ENCODE measurements at places on chromosomes 1 and 21.

- DNase-seq: no peak
These were observed 15.8 kb downstream of the COLGALT2 start for GRCh38 chr1:184021728-184022127.

- DNase-seq: no peak
These were observed 11.1 kb downstream of the PTPRC start for GRCh38 chr1:198649968-198650338.

- DNase-seq: no peak
These were observed 771.1 kb upstream of the ADGRL4 start for GRCh38 chr1:79777481-79778219.

- DNase-seq: no peak
These were observed 410.1 kb upstream of the LYPLAL1 start for GRCh38 chr1:218763538-218763937.

GRCh38 chr1:159000070-159000409 is 9.7 kb upstream of the IFI16 start:
- DNase-seq: no peak

GRCh38 chr1:198201956-198202784 is 45.4 kb downstream of the NEK7 start:
- no peak for DNase-seq

GRCh38 chr1:234324821-234325220 is 48.4 kb upstream of the COA6 start:
- no peak for DNase-seq

DNA sequence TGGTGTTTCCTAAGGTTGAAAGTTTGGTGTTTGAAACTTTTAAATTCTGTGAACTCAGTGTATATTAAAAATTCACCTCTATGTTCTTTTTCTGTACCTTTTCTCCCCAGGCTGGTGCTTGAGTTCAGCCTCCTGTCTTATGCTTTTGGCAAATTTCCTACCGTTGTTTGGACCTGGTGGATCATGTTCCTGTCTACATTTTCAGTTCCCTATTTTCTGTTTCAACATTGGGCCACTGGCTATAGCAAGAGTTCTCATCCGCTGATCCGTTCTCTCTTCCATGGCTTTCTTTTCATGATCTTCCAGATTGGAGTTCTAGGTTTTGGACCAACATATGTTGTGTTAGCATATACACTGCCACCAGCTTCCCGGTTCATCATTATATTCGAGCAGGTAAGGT is 24.9 kb upstream of the AXDND1 start:
- DNase-seq: no peak

GRCh38 chr1:14625572-14625971 is 27.1 kb downstream of the KAZN start:
- DNase-seq: no peak

DNA sequence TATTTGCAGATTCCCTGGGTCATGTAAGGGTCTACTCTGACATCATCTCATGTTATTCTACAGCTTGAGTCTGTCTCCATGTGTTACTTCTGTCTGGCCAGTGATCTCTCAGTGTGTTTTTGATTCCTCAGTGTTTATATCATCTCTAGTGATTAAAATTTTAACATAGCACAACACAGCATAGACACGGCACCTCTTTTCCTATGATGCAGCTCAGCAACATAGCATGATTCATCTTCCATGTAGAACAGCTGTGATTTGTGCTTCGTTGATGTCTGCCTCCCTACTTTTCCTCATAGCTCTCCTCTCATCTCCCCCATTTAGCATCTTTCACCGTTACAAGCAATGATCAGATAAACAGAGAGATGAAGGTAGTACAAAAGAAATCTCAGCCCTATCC is 163.9 kb upstream of the DPT start:
- DNase-seq: no peak

GRCh38 chr1:118661769-118662320 is 326.3 kb downstream of the TBX15 start:
- no peak for DNase-seq

GRCh38 chr1:241171991-241172390 is 185.0 kb downstream of the RGS7 start:
- DNase-seq: no peak

GRCh38 chr1:35297886-35298285 is 29.4 kb downstream of the ZMYM4 start:
- no peak for DNase-seq

DNA sequence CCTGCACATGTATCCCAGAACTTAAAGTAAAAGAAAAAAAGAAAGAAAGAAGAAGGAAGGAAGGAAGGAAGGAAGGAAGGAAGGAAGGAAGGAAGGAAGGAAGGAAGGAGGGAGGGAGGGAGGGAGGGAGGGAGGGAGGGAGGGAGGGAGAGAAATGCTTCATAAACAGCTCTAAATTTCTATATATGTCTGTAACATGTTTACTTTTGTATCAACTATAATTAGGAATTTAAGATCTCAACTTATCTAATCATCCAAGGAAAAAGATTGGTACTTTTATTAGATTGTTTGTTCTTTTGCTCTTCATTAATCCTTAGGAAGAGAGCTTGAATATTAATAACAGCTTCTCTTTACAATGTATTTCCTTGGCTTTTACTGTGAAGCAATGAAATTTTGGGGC is 195.4 kb upstream of the PRMT6 start:
- DNase-seq: no peak

DNA sequence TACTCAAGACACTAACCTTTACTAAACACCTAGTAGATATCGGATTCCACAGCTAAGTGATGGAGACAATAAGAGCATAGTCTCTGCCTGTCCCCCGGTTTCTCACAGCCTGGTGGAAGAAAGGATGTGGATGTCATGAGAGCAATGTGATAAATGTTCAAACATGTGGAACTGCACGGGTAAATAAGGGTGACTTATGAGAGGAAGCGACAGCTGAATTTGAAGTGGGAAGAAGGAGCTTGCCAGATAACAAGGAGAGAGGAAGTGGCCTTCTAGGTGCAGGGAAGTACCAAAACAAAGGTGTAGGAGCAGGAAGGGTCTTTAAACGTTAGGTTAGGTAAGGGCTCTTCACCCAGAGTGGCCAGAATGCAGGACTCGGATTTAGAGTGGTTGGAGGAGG is 178.6 kb upstream of the NRIP1 start:
- no peak for DNase-seq

DNA sequence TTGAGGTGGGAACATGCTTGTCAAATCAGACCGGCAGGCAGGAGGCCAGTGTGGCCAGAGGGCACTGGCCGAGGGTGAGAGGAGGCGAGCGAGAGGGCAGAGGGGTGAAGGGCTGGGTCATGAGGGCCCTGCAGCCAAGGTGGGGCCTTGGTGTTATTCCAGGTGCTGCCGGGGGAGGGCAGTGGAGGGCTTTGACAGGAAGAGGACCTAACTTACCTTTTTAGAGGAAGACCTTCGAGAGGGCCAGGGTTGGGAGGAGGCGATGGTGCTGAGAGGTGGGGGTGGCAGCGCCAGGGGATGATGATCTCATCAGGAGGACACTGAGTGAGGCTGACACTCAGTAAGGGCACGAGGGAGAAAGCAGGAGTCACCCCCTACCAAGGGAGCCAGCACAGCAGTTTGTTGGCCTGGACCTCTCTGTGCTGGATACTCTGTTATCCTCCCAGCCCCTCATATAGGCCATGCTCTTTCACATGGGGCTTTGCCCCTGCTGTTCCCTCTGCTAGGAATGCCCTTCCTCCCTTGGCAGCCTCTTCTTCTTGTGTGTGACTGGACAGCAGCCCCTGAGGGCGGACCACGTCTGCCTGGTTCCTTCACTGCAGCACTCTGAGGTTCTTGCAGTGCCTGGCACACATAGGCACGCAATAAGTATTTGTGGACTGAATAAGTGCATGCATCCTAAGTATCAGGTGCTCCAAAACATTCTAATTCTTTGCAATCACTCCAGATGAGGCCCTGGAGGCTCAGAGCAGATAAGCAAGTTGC is 7.5 kb upstream of the TTC22 start:
- DNase-seq: no peak

DNA sequence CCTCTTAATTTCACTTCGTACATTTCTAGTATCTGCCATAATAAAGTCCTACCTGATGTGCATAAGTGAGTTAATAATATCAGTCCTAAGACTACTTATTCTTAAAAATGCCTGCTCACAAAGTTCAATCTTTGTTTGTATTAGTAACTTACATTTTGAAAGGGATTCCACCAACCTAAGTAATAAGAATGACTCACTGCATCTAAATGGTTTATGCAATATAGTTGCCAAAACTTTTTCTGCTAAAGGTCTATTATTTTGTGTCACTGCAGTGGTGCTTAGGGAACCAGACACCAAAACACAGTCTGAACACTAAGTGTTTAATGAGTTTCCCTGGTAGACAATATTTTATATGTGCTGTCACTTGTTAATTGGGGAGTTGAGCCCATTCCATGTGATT is 1.8 kb downstream of the ZNF669 start:
- DNase-seq: peak; percentile 26

- DNase-seq: no peak
These were observed 377.4 kb downstream of the RRAGC start for GRCh38 chr1:38481871-38482826.

GRCh38 chr1:198493329-198493728 is 47.2 kb downstream of the ATP6V1G3 start:
- DNase-seq: no peak

GRCh38 chr1:55428944-55429931 is 214.1 kb upstream of the USP24 start:
- peak; percentile 99 for DNase-seq

GRCh38 chr1:234967121-234967520 is 161.5 kb downstream of the TOMM20 start:
- DNase-seq: no peak

- DNase-seq: no peak
These were observed 36.2 kb upstream of the PKN2 start for GRCh38 chr1:88647749-88648415.

GRCh38 chr1:172938681-172939080 is 112.1 kb downstream of the TNFSF18 start:
- DNase-seq: no peak

GRCh38 chr1:189819751-189820150 is 657.9 kb downstream of the BRINP3 start:
- DNase-seq: no peak

Measured in non-pigmented ciliary epithelial cell (primary cell).